ENCODE measurements at places on chromosomes 1 and 21.

GRCh38 chr1:112744009-112744578 is 29.0 kb upstream of the PPM1J start:
- no peak for DNase-seq

DNA sequence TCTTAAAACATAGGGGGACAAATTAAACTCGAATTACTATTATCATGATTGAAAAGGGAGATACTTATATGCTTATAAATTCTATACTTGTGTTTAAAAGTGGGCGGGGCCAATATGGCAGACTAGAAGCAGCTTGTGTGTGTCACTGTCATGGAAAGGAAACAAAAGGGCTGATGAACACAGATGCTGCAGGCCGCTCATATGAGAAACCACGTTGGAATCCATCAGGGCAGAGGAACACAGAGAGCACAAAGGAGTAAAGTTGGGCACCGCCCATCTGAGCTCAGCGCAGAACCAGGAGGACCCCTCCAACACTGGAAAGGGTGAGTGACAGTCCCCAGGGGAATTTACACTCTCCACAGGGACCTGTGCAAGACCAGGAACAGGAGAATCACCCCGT is 107.0 kb downstream of the SLC5A9 start:
- DNase-seq = no peak

- DNase-seq = no peak
These were observed 29.9 kb downstream of the NUAK2 start for GRCh38 chr1:205291596-205291995.

GRCh38 chr1:165387505-165387904 is 31.0 kb upstream of the LMX1A start:
- no peak for DNase-seq
